ACHN (cell line): ENCODE measurements at places on chromosomes 3 and 15.

DNA sequence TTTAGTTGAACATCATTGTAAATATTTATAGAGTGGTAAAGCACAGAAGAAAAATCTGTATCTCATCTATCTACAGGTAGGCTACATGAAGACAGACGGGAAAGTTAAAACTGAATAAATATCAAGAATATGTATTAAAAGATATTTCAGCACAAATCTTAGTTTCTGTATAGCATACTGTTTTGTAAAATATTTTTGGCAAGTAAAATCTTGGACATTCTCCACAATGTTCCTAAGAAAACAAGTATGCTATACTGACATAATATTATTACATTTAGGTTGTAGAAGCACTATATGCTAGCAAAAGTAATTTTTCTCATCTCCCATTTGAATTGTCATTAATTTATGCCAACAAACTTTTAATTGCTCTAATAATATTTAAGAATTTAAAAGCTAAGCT lies 326.4 kb upstream of the ARL6 start:
- no peak for DNase-seq

DNA sequence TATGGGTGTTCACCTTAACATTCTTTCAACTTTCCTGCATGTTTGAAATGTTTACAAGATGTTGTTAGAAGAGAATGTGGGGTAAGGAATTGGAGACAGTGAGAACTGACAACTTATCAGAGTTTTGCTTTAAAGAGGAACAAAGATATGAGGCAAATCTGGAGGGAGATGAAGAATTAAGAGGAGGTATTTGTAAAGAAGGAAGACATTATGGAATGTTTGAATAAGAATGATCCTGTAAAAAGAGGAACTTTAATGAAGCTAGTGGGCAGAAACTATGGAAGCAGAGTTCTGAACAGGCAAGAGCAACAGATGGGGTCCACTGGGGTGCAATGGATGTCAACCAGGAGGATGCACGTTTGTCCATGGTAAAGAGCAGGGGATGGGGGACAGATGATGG lies 27.7 kb downstream of the PLD1 start:
- no peak for DNase-seq

GRCh38 chr3:107791450-107791849 lies 268.7 kb downstream of the BBX start:
- no peak for DNase-seq

DNA sequence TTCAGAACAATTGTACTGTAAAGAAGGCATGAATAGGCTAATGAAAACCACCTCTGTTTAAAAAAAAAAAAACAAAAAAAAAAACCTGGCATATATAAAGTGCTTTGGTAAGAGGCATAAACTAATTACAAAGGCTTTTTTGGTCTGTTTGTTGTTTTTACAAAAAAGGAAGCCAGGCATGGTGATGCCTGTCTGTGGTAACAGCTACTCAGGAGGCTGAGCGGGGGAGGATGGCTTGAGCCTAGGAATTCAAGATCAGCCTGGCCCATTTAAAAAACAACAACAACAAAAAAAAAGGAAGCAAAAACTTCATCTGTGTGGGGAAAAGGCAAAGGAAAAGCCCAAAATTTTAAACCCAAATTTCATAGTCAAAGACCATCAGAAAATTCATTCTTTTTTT lies 47.0 kb downstream of the OSBPL10 start:
- no peak for DNase-seq

DNA sequence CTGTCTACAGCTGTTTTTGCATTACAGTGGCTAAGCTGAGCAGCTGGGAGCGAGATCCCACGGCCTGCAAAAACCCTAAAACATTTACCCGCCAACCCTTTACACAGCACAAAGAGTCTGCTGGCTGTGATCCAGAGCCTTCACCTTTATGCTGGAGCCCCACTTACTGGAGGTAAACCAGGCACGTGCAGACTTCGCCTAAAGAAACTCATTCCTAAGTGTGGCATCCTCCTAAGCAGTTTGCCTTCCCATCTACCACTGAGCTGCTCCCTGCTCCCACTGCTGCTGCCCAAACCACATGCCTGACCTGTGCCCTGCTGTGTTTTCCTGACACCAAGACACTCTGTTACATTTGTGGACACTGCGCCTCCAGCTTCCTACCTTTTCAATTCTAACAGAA lies 53.0 kb downstream of the CHSY1 start:
- no peak for DNase-seq

DNA sequence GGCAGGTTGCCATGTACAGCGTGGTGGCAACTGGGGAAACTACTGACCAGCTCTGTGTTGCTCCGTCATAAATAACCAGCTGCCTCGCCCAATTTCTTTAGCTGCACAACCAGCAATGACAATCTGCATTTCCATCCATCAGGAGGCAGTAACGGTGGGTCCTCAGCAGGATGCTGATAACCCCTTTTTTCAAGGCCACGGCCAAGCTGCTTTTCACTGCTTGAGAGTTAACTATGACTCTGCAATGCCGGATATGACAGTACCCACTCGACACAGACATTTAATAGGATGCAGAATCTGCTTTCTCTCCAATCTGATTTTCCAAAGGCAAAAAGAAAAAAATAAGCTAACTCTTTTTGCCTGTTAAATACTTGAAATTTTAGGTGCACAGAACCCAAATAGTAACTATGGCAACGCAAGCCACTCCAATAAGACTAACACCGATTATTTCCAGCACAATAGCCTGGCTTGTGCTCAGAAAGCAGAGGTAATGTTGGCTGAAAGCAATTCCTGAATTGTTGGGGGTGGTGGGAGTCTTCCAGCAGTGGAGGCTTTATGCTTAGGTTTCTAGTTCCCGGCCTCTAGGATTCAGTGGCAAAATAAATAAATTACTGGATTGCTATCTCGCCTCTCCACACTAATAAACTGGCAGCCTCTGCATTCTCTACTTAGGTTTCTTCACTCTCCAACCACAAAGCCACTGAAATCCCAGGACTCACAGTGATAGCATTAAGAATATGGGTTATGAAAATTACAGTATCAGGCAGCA lies 31.2 kb upstream of the SRGAP3 start:
- no peak for DNase-seq

GRCh38 chr3:135106445-135106844 lies 311.4 kb downstream of the EPHB1 start:
- DNase-seq: peak; percentile 28

- DNase-seq: no peak
These were observed 27.8 kb upstream of the RPL32 start for GRCh38 chr3:12869035-12869621.

GRCh38 chr15:80090879-80091503 lies 31.5 kb downstream of the ZFAND6 start:
- peak; percentile 27 for DNase-seq

GRCh38 chr15:65944404-65944803 lies 75.1 kb downstream of the RAB11A start:
- DNase-seq: no peak

DNA sequence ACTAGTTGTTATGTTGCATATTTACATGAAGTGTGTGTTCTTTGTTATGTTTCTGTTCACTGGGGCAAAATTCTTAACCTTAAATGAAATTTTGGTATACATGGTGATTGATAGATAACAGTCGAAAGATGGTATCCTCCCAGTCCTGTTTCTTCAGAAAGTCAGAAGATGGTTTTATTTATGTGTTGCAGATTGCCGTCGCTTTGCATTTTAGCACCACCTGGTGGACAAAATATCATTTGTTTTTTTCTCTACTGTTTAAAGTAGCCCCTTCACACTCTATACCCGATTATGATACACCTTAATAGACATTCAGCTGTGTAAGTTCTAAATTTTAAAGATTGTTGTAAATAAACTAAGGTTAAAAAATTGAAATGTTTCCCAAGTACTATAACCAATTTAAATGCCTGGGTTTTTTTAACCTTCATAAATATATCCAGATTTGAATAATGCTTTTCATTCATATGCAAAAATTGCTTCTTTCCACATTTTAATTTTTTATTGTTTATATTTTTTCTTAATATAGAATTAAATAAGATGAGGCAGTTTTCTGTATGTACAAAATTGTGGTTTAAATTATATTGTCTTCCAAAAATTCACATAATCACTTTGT lies 152.2 kb downstream of the ALCAM start:
- peak; percentile 69 for DNase-seq

- DNase-seq: peak; percentile 31
These were observed 64.3 kb downstream of the LEO1 start for GRCh38 chr15:51907136-51907862.

- no peak for DNase-seq
These were observed 478.9 kb downstream of the CNTN4 start for GRCh38 chr3:2577571-2577970.

DNA sequence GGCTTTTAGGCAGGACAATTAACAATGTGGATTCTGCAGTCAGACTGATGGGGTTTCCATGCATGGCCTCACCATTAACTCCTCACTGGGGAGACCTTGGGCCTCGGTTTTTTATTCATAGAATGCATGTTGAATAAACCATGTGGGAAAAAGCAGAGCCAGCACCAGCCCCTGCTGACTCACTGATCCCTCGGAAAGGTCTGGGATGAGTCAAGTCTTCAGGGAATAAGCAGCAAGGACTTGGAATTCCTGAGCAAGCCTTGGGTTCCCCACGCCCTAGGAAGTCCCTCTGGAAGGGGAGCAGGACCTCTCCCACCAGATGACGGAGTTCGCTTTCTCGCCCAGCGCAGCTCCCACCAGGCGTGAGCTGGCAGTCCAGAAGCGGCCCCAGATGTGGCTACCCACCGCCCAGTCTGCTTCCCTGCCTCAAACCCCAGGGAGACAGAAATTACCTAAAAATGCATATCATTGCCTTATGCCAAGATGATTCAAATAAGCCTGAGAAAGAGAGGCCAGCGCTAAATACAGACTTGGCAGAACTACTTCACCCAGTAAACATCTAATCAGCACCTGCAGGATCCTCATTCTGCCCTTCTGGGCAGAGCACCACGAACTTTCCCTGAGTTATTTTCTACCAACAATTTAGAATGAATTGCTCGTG lies 45.4 kb downstream of the BTD start:
- DNase-seq: peak; percentile 98

- DNase-seq: no peak
These were observed 1.3 kb downstream of the GRM7 start for GRCh38 chr3:6862041-6862879.

- DNase-seq: no peak
These were observed 107.1 kb downstream of the MECOM start for GRCh38 chr3:169556349-169556870.

- peak; percentile 18 for DNase-seq
These were observed 28.4 kb downstream of the TMEM44 start for GRCh38 chr3:194604837-194605236.

- no peak for DNase-seq
These were observed 3.5 kb downstream of the SMAD6 start for GRCh38 chr15:66705277-66706146.

DNA sequence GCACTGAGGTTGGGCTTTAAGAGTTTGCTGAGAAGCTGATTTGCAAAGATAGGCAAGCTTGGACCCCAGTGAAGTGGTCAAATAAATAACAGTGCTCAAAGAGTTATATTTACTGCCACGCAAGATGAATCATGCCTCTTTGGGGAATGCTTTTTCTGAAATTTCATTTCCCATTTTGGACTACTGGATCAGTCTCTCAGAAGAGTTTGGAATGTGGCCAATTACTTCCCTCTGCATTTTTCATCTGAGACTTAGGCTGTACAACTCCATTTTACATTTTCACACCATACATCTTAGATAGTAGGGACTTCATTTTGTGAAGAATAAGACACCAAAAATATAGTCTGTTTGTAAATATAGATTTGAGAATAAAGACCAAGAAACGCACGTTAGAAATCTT lies 419.7 kb downstream of the FGF12 start:
- no peak for DNase-seq

GRCh38 chr3:58991026-58991425 lies 58.8 kb downstream of the CFAP20DC start:
- DNase-seq: no peak

DNA sequence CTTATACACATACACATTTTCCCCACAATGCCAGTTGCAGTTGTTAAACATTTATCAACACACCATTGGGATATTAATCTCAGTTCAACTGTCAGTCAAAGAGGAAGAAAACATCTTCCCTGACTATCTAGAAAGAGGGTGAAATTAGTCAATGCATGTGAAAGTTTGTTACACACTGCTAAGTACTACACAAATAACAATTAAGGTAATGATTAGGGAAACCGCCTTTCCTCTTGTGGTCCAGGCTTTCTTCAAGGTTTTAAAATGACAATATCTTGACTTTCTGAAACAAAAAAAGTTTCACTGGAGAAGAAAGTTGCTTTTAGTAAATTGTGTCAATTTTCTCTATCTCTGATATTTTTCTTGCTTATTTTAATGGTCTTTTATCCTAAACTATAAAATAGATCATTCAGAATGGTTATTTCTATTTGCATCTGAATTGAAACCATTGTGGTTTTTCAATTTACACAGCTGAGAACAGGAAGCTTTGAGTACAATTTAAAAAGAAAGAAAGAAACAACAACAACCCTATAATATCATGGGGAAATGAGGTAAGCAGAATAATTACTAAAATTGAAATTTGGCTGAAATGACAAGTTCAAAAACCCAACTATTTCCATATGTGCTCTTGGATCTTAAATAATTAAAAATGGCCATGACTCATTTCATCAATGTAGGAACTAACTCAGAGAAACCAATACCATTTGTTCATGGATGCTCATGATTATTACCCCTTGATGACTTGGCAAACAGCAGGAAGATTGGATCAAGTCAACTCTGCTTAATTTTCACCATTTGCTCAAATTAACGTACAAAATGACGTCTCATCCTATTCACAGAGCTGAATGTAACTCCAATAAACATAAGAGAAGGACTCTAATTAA lies 31.7 kb downstream of the GPR149 start:
- no peak for DNase-seq

- peak; percentile 80 for DNase-seq
These were observed 9.7 kb upstream of the ARID3B start for GRCh38 chr15:74531144-74531811.

GRCh38 chr3:112136046-112136445 lies 3.0 kb upstream of the GCSAM start:
- no peak for DNase-seq

- peak; percentile 63 for DNase-seq
These were observed 29.3 kb upstream of the SACM1L start for GRCh38 chr3:45659661-45660566.

- no peak for DNase-seq
These were observed 184.4 kb downstream of the VGLL4 start for GRCh38 chr3:11459186-11459824.

DNA sequence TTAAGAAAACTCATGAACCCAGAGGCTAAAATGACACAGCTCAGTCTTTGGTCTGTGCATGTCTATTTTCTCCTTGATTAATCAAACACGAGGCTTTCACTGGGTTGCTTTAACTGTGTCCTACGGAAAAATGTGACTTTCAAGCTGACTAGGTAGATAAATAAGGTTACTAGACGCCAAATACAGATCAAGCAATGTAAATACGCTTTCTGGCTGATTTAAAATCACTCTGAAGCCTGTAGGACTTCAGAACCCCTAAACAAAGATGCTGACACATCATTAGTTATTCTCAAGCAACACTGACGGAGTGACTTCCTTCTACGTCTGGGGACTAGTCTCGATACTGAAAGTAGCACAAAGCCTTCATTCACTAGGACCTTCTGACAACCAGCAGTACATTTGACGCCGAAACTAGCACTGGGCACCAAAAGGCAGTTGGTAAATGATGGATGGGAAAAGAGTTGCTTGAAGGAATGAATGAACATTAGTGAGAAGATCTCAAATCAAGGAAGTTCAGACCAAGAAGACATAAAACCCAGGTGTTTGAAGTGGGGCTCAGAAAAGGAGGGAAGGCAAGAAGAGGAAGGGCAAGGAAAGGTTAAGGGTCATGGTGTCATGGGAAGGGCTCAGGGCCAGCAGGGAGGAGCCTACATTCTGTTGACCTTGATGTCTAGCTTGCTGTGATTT lies 67.1 kb upstream of the CDV3 start:
- DNase-seq: no peak
